ENCODE measurements at places on chromosomes 16 and 17. TPM values are rescaled to one million over a fixed set of nuclear protein-coding genes. Genes with fewer than 3 reads are reported as not detected.

The HSD17B2 gene
- total RNA-seq, result 0.22 TPM

The KRT32 gene
- total RNA-seq, result not detected

The TMEM114 gene
- not detected for total RNA-seq

The GH2 gene
- not detected for total RNA-seq

The KRTAP9-2 gene
- not detected for total RNA-seq

DNA sequence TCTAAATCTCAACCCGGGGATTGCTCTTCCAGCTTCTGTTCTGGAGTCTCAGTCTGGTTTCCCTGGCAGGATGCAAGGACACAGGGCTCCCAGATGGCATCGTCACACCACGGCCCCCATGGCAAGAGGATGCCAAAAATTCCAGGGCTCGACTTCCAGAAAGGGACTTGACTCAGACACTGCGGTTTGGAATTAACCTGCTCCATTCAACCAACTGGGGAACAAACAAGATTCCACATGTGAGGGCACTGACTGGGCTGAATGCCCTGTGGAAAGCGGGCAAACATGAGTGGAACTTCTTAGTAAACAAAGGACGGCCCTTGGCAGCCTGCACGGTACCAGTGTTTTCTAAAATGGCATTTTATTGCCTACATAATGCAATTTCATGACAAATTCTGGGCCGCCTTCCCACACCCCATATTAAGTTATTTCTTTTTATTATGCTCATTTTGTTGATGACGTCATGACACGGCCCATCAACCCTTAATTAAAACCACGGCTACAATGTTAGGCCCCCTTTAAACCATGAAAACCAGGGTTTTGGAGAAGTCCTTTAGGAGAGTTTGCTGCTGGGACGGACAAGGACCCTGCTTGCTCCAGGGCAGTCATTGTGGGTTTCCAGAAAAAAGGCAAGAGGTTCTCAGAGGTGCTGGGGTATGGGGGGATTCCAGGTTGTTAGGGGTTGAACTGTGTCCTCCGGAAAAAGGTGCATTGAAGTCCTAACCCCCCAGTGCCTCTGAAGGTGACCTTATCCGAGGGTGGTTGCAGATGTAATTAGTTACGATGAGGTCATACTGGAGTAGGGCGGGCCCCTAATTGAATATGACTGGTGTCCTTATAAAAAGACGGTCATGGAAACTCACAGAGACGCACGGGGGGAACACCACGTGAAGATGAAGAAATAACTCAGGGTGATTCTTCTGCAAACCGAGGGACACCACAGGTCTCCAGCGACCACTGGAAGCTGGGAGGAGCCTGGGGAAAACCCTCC, 205.6 kb downstream of the FOXL1 start:
- DNase-seq, result no peak

DNA sequence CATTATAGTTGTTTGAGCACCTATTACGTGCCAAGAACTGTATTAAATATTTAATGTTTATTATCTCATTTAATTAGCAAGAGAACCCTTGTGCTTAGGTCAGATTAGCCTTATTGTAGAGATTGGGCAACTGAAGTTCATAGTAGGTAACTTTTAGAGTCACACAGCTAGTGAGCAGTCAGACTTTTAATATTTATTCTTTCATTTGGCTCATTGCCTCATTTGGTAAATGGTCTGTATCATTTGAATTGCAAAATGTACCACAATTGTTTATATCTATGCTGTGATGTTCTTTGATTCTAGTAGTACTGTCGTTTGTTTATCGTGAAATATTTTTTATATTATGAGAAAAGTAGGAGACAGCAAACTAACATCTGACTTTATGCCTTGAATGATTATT, 7.6 kb downstream of the CLTC start:
- no peak for DNase-seq

All from gastrocnemius medialis (tissue), 4 donors.